Activated T-cell treated with anti-CD3 and anti-CD28 coated beads, Interleukin-2, amount 50 U/mL, for 1 hour (primary cell): ENCODE measurements at places on chromosomes 3 and 15.

GRCh38 chr3:140007911-140008869 is 73.2 kb downstream of the CLSTN2 start:
- no peak for DNase-seq

DNA sequence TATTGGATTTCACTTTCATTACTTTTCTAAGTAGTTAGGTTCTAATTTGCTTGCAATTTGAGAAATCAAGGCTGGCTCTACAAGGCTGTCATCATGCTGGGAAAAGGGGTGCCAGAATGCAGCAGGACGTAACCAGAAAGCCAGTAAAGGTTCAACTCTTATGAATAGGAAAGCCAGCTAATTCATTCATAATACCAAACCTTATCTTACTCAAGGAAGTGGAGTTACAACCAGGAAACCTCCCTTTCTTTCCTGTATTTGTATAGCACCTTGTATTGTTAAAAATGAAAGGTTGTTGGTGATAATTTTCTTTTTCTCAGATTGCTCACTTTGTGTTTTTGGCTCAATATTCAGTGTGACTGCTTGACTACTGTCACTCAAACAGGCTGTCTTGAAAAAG is 109.4 kb downstream of the FILIP1L start:
- DNase-seq, result no peak

DNA sequence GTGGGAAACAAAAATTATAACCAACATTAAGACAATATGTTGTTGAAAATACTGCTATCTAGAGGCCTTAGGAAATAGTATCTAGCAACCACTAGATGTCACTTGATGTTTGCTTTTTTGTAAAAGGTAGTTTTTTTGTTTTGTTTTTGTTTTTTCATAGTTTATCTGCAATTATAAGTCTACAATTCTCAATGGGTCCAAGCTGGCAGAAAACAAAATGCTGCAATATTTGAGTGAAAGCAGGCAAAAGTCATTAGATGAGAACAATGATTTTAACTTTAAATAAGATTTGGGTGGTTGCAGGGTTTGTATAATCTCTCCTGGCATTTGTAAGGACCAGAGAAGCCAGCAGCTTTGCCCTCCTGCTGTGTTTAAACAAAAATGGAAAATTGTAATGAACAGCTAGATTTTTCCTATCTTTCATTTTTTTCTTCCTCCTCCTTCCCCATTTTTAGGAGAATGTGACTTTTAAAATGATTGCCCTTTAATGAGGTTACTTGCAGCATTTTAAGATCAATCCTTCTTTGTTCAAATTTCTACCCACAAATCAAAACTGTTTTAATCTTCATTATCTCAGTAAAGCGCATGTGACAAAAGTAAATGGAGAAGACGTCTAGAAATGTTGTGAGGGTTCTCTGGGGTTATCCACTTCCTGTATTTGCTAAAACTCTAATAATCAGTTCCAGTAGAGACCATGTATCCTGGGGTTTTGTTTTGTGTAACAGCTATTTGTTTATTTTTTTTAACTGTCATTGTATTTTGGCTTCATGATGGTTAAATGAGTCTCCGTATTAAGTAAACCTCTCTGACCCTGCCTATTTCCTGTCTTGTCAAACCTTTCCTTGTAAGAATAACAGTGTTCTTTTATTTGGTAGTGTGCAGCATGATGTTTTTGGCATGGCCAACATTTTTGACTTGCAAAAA is 27.3 kb downstream of the DUT start:
- no peak for DNase-seq

DNA sequence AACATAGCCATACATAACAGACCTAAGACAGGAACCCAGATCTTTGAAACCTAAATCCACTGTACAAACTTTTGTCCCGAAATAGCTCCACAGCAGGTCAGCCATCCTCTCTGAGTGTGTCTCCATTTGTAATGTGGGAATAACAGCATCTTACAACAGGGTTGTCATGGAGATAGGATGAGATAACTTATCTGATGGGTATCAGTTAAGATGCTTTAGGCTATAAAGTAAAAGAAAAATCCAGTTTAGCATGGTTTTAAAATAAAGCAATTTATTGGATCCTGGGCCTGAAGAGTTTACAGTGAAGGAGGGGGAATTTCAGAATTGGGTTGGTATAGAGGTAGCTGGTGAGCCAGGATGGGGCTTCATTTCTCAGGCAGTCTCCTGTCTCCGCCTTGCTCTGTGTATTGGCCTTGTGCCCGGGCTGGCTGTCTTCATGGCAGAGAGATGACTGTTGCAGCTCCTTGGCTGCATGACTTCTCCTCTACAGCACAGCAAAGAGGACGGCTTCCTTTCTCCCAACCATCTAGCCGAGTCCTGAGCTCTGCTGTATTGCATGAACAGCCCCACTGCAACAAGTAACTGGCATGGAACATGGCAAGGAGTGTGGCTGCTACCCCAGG is 131.9 kb upstream of the PROK2 start:
- no peak for DNase-seq

DNA sequence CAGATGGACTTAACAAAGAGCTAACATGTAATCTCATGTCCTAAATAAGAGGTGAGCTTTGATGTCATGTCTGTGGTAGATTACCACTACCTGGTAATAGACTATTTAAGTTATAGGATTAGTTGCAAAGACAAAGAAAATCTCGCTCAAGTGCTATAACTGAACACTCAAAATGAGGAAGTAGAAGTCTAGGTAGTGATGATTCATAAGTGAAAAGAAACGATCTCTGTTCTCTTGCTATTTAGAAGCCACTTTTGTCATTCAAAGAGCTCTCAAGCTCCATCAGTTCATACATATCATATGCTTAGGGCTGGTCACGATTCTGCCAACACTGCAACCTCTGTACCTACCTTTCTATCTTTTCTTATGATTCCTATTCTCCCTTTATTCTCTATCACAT is 110.9 kb downstream of the EDEM1 start:
- no peak for DNase-seq

GRCh38 chr3:45273681-45274515 is 47.8 kb upstream of the TMEM158 start:
- DNase-seq, result no peak
